Immature natural killer cell (primary cell): ENCODE measurements at places on chromosomes 16 and 17.

GRCh38 chr17:27586203-27586721 is 44.7 kb upstream of the LGALS9 start:
- DNase-seq = no peak

DNA sequence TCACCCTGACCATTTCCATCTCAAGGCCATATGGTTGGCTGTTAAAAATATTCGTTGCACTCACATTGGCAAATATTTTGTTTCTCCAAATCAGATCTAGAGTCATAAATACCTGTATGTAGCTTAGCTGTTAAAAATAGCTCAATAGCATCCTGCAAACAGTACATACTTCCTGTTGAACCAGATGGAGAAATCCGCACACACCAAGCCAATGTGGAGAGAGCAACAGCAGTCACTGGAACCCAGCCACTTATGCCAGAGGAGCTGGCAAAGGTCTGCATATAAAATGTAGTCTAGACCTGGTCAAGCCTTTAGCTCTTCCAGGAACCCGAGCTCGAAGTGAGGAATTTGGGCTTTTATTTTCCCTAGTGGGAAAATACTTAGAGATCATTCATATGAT is 146.4 kb upstream of the KCNJ16 start:
- no peak for DNase-seq

- DNase-seq = no peak
Observed at GRCh38 chr16:75311383-75311938, 60.0 kb upstream of the BCAR1 start.

DNA sequence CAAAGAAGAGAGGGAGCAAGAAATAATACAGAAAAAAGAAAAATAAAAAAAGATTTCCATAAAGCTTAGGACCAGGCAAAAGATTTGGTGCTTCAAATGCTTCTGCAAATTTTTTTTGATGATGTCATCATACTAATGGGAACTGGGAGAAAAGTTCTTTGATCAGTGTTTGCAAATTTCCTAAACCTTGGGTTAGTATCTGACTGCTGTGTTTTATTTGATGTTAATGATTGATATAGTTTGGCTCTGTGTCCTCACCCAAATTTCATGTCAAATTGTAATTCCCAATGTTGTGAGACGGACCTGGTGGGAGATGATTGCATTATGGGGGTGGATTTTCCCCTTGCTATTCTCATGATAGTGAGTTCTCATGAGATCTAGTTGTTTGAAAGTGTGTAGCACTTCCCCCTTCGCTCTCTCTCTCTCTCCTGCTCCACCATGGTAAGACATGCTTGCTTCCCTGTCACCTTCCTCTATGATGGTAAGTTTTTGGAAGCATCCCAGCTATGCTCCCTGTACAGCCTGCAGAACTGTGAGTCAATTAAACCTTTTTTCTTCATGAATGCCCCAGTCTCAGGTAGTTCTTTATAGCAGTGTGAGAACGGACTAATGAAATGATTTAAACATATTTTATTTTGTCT is 72.6 kb downstream of the TMEM100 start:
- DNase-seq = no peak

- no peak for DNase-seq
Observed at GRCh38 chr16:68373528-68374245, 62.9 kb downstream of the PRMT7 start.

DNA sequence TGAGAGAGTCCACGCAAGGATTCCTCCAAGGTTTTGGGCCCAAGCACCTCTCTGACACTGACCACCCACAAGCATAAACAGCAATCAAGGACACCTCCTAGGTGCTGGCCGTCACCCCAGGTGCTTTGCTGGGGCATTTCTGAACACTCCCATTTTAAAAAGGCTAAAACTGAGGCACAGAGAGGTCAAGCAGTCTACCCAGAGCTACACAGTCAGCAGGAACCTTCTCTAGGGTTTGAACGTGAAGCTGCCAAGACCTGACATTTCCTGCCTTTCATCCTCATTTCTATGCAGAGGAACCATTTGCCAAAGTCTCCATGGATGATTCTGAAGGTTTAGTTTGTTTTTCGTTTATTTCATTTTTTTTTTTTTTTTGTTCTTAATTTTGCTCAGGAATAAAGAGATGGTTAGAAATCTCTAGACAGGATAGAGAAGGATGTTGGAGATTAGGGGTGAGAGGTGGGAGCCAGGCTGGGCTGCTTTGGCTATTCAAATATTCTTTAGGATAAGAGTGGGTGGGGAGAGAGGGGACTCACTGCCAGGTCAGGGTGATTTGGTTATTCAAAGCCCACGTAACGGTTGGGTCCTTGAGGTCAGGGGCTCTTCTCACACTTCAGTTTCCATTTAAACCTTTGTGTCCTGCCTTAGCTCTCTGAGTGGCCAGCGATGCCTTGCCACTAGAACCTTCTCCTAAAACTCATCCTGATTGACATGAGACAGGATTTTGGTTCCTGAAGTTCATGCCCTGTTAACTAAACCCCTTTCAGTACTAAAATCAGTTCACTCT is 6.2 kb downstream of the PLCG2 start:
- no peak for DNase-seq
